ENCODE measurements at places on chromosomes 7 and 10.

DNA sequence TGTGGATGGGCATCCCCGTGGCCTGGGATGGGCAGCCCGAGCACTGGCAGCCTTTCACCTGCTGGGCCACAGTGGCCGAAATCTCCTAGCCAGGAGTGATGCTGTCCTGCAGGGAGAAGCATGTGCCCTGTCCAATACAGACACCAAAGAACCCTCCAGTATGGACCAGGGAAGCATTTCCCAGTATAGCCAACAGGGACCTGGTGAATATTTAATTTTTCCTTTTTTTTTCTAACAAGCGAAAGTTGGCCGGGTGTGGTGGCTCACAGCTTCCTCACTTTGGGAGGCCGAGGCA is 11.0 kb downstream of the IMPDH1 start:
- DNase-seq = no peak

- no peak for DNase-seq
These were observed 206.9 kb downstream of the WDR11 start for GRCh38 chr10:121058082-121058481.

DNA sequence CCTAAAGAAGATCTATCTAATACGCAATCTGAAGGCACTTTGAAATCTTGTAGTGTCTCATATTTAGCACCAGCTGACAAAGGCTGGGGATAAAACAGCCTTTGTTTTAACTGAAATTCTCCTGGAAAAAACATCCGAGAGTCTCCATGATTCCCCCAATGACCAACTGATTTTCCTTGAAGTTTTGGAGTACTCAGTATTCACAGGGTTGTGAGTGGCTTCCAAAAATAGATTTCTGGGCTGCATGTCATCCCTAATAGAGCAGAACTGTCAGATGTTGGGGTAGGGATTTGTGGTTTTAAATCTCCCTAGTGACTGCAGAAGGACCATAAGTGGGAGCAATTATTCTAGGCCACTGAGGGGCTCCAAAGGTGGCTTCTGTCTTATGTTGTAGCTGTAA is 206.4 kb downstream of the TAX1BP1 start:
- DNase-seq = peak; percentile 11

GRCh38 chr10:12597788-12598765 is 248.7 kb downstream of the CAMK1D start:
- peak; percentile 79 for DNase-seq

DNA sequence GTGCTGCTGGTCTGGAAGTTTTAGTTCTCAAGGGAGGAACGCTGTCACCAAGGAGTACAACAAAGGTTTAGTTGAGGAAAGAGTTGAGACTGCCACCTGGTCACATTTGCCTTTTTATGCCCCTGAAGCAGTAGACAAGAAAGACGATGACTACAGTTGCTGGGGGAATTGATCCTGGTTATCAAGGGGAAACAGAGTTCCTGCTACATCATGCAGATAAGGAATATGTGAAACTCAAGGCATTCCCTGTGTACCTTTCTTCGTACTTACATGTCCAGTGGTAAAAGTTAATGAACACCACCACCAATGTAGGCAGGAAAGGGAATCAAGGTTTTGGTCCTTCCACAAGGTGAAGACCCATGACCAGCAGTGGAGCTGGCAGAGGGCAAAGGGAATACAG is 31.8 kb downstream of the SLC35B4 start:
- no peak for DNase-seq

- DNase-seq = no peak
These were observed 119.8 kb upstream of the LYZL2 start for GRCh38 chr10:30749385-30749784.

- no peak for DNase-seq
These were observed 32.1 kb downstream of the KCNMA1 start for GRCh38 chr10:77605466-77605865.

- no peak for DNase-seq
These were observed 93.5 kb upstream of the KIAA1217 start for GRCh38 chr10:24115403-24115802.

GRCh38 chr7:81333004-81333403 is 414.2 kb upstream of the SEMA3C start:
- DNase-seq = no peak

GRCh38 chr10:22712956-22713852 is 1.2 kb downstream of the PIP4K2A start:
- DNase-seq = no peak

DNA sequence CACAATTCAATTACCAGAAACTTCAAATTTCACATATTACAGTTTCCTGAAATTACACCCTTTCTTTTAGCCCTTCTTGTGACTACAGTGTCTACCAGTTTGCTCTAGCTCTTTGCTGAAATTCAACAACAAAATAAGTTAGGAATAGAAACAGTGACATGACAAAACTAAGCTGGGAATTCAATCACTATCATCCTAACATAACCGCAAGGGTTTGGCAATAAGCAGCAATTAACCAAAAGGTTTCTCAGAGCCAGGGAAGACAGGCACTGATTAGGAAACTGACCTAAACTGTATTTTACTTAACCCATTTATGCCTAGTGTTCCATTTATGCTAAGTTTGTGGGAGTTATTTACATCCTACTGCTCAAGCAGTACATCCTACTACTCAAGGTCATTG is 31.3 kb downstream of the HIBADH start:
- no peak for DNase-seq

DNA sequence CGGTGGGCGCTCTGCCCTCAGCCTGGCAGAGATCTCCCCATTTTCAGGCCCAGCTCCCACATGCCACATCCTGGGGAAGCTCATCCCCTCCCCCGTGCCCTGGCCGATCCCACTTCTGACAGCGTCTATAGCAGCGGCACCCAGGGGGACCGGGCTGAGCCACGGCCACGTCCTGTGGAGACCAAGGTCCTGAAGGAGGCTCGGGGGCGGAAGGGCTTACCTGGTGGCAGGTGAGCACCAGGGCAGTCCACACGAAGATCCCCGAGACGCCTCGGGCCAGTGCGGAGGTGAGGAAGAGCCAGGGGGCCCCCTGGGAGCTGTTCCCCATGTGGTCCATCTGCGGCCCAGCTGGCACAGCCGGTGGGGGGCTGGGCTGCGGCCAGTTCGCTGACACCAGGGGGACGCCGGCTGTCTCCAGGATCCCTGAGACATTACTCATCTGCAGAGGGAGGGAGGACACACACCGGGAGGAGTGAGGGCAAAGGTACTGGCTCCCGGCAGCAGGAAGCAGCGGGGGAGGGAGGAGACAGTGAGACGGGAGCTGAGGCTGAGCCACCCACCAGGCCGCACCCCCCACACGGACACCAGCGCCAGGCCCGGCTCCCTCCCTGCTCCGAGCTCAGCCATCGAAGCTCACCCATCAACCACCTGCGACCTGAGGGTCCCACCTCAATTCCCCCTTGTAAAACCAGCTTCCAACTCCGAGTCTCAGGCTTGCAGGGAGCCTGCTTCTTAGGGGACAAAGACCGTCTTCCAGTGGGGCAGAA is 776 bp downstream of the TMEM184A start:
- DNase-seq = peak; percentile 29

DNA sequence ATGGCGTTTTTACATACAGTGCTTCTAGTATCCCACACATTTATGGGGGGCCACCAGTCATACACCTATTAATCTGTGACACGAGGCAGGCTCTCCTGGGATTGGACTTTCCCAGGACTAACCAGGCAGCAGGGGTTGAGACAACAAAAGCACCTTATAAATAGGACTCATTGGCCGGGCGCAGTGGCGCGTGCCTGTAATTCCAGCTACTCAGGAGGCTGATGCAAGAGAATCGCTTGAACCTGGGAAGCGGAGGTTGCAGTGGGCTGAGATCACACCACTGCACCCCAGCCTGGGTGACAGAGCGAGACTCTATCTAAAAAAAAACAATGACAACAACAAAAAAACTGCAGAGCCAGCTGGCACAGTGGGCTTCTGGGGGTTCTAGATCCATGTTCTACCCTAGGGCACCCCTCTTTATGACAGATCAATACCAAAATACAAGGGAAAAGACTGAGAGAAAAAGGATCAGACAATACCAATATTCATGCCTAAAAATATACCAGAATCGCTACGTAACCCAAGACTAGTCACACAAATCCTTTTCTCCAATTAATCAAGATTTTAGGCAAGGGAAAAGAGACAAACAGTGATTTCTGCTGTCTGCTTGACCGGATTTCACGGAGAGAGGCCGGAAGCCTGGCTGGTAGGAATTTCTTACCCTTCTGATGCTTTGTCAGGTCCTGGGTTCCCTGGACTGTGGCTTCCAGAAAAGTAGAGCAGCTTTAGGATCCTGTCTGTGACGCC is 98.4 kb upstream of the CCNY start:
- DNase-seq = no peak

DNA sequence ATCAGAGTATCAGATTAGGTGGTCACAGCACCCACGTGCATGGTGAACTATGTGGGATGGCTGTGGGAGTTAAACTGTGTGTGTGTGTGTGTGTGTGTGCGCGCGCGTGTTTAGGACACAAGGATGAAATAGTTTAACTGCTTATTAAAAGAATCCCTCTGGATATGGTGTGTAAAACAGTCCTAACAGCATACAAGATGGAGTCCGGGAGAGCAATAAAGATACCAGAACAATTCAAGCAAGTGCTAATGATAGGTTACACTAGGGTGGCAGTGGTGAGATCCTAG is 202.2 kb downstream of the IPMK start:
- DNase-seq = no peak

GRCh38 chr10:98104125-98104524 is 30.3 kb upstream of the R3HCC1L start:
- DNase-seq = no peak

GRCh38 chr7:108063520-108063933 is 60.6 kb upstream of the LAMB1 start:
- peak; percentile 21 for DNase-seq

DNA sequence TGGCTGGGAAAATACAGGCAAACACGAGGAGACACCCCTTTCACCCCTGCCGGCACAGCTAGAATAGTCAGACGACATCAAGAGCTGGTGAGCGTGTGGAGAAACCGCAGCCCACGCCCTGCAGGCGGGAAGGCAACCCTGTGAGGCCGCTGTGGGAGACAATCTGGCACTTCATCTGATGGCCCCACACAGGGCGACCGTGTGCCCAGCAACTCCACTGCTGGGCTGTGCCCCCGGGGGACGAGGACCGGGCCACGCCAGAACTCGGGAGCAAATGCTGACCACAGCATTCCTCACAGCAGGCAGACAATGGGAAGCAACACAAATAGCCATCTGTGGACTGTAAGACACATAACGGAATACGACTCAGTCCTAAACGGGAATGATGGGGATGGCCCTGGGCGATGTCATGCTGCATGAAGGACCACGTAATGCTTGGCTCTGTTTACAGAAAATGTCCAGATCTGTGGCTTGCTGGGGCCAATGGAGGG is 58.9 kb downstream of the CFAP46 start:
- no peak for DNase-seq

DNA sequence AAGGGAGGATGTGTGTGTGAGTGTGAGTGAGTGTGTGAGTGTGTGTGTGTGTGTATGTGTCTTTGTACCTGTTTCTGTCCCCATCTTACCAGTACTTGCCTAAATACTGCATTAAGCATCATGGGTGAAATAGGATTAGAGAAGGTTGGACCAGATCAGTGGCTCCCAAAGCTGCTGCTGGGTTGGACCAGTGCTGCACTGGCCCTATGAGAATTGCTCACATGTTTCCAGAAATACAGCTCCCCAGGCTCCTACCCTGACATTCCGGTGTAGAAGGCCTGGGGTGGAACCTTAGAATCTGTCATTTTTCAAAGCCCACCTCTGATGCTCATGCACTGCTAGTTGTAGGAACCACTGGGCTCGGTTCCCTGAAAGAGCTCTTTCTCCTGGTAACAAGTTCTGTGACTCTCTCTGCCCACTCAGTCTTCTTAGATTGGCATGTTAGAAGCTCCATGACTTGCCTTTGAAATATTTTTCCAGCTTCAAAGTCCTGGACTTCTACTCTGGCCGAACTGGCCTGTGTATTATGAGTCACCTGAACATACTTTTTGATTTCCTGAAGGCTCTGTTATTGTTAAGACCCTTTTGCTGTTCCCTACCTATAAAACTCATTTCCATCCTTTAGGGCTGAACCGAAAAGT is 224.7 kb downstream of the CUX1 start:
- no peak for DNase-seq

DNA sequence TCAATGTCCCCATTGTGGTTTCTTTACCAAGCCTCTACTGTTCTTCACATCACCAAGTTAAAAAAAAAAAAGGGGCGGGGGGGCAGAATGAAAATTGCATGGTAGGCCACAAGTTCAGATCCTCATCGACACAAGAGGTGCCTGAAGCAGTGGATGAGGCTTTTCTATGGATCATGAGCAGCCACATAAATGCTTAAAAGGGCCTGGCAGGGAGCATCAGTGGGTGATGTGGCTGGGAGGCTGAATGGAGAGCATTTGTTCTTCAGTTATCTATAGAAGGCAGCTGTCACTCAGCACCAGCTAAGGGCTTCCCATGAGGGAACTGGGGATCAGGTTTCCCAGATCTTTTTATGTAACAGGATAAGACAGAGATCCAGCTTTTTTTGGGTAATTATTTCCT is 117.9 kb downstream of the CFTR start:
- no peak for DNase-seq

DNA sequence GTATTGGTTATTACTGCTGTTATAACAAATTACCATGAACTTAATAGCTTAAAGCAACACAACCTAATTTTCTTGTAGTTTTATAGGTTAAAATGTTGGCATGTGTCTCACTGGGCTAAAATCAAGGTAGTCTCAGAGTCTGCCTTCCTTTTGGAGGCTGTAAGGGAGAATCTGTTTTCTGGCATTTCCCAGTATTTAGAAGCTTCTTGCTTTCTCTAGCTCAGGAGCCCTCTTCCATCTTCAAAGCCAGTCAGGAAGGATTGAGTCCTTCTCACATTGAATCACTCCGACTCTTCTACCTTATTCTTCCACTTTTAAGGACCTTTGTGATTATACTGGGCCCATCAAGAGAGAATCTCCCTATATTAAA is 156.2 kb downstream of the MBL2 start:
- no peak for DNase-seq

GRCh38 chr10:22666287-22667092 is 47.9 kb downstream of the PIP4K2A start:
- DNase-seq = no peak

DNA sequence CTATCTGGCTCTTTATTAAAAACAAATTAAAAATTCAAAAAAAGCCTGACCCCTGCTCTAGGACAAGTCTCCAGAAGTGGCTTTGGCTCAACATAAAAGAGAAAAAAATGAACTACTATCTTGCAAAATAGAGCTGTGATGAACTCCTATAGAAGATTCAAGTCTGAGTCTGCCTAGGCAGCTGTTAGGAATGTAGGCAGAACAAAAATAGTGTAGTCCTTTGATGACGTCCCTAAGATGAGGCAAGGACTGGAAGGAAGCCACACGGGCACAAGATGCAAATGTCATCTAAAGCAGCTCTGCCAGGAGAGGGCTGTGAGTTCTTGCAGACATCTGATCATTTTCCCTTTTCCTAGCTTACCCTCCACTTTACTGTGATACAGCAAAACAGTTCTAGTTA is 20.5 kb downstream of the ASNS start:
- DNase-seq = no peak

DNA sequence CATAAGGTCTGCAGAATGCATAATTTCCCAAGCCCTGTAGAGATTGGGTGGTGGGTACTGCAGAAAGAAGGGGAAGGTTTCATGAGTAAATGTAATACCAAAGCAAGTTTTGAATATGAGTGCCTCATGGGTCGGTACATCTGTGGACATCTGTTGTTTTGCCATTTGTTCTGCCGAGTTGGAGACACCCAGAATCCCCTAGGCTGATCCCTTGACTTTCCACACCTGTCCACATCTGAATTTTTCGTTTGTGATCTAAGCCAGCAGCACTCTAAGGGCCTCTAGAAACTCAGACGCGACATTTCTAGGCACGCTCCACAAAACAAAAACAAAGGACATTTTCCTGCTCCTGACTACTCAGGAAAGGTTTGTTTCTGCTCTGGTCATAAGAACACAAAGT is 11.7 kb upstream of the SLF2 start:
- DNase-seq = no peak

Measured in NCI-H1092 treated with DMSO at 0.1 percent for 48 hours (cell line).